ENCODE measurements at places on chromosomes 13 and 19.

- no peak for DNase-seq
Observed at GRCh38 chr13:46728777-46729176, 68.2 kb downstream of the ESD start.

GRCh38 chr19:10018786-10019185 lies 5.5 kb downstream of the RDH8 start:
- no peak for DNase-seq

DNA sequence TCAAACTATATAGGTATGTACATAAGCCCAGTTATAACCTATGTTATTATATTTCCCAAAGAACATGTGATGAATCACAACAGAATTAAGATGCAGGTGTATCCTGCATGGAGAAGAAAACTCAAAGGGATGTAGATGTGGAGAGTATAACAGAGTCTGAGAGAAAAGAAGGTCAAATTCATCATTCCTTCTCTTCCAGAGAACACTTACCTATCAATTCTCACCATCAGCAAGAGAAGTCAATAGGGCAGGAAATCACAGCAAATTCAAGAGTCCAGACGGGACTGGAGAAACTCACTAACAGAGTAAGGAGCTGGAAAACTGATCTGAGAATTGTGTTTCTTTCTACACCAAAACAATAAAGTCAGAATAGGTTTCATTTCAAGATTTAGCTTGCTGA lies 28.4 kb downstream of the DIAPH3 start:
- DNase-seq, result no peak

GRCh38 chr19:3969435-3970312 lies 1.2 kb downstream of the DAPK3 start:
- peak; percentile 79 for DNase-seq

DNA sequence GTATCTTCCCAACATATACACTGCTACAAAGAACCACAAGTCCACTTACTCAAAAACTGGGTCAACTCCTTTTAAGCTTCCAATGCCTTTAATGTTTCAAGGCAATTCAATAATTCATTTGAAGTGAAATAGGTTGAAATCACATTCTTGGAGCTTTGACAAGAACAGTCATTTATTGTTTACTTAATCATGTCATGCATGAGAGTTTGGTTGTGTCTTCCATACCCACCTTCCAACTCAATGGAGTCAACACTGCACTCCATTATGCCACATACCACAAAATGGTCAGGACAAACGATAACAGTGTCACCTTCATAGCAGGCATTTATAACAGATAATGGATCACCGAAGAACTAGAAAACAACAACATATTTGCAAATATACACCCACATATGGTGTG lies 506.3 kb downstream of the UQCRFS1 start:
- peak; percentile 40 for DNase-seq

DNA sequence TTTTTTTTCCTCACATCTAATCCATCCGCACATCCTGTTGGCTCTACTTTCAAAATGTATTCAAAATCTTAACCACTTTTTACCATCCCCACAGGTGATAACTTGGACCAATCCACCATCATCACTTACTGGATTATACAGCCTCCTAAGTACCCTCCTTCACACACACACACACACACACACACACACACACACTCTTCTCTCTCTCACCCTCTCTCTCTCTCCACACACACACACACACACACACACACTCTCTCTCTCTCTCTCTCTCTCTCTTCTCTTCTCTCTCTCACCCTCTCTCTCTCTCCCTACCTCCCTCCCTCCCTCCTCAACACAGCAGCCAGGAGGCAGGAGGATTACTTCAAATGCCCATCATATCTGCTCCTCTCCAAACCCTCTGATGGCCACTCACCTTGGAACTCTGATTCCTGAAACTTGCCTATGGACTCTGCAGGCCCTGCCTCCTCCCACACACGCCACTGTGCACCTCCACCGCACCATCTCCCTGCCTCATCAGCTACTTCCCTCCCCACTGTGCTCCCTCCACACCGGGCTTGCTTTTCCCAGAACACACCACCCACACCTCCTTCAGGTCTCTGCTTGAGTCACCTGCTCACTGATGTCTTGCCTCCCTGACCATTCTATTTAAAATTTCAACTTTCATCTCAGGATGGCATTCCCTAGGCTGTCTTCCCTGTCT lies 39.7 kb downstream of the RCBTB2 start:
- peak; percentile 34 for DNase-seq

- DNase-seq, result no peak
Observed at GRCh38 chr19:2623798-2624197, 78.7 kb downstream of the GNG7 start.

DNA sequence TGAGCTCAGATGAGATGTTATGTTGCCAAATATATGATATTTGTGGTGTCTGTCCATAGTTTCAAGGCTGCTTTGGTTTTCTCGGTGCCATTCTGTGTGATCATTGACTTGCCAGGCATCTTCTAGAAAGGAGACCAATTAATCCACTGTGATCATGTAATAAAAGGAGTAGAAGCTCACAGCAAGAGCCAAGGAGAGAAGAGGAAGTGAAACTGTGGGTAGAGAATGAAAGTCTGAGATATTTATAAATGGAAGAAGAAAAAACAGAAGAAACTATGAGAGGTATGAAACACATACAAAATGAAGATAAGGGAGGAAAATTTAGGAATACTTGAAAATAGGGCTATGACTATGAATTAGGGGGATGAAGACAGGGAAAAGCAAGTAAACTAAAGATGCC lies 11.1 kb upstream of the ZNF613 start:
- no peak for DNase-seq

DNA sequence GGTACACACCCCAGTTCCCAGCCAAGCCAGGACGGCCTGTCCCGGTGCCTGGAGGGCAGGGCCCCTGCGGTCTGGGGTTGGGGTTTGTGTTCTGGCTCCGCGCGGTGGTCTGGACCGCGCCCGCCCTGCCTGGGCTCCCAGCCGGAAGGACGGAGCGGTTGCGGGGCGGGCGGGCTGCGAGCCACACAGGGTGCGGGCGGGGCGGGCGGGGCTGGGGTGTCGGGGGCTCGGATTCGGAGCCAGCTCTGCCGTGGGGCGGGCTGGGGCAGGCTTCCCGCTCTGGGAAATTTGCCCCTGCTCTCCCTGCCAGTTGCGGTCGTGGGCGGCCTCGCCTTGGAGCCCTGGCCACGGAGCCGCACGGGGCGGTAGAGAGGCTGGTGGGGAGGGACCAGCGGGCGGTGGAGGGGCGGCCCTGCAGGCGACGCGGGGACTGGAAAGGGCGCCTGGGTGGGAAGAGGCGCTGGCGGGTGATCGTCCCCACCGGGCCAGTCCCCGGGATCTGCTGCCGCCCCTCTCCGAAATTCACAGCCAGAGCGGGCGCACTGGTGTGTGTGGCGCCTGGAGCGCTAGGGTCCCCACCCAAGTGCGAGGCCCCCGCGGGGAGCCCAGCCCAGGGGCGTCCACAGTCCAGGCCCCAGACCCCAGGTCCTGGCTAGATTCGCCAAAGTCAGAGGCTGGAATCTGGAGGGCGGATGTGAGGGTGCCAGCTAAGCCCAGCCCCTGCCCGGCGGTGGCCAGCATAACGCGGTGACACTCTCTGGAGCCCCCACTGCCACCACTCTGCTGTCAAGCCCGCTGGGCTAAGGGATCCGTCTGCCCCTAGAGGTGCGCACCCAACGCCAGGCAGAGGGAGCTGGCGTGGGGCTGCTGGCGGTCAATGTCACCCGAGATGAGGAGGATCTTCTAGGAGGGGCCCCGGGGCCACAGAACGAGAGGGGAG lies 11.0 kb upstream of the ZNF492 start:
- DNase-seq, result no peak

DNA sequence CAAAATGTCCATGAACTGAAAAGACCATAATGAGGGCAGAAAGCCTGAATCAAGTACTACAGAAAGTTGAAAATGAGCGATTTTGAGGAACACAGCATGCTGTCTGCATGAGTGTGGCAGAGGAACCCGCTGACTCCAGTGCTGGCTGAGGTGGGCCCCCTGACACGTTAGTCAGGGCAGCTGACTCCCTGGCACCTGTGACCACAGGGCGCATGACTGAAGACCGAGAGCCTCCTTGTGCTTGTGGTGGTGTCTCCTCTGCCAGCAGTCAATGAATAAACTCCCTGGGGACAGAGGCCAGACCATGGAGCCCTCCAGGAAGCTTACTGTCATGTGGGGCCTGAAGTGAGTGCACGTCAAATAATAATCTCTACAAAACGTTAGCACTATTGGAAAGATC lies 38.4 kb upstream of the VSTM2B start:
- no peak for DNase-seq

GRCh38 chr13:51177188-51177587 lies 45.0 kb upstream of the FAM124A start:
- no peak for DNase-seq

GRCh38 chr13:98335721-98336120 lies 158.7 kb upstream of the RNF113B start:
- DNase-seq, result no peak

GRCh38 chr19:43675906-43676305 lies 5.9 kb upstream of the PLAUR start:
- no peak for DNase-seq

- DNase-seq, result no peak
Observed at GRCh38 chr13:84265257-84265764, 383.0 kb upstream of the SLITRK1 start.

DNA sequence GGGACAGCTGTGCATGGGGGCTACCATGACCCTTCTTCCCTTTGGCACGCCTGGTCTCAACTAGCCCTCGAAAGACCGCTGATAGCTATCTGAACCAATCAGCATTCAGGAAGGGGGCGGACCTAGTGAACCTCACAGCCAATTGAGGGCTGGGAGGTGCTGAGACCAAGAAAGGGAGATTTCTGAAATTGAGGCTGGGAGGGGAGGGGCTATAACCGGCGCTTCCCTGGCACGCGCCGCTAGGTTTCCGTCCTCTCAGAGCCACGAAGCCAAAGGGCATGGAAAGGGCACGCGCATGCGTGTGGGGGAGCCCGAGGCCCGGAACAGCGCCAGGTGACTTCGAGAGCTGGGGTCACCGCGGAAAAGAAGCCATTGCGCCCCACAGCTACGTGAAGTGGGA lies 4.2 kb upstream of the PAFAH1B3 start:
- DNase-seq, result no peak

DNA sequence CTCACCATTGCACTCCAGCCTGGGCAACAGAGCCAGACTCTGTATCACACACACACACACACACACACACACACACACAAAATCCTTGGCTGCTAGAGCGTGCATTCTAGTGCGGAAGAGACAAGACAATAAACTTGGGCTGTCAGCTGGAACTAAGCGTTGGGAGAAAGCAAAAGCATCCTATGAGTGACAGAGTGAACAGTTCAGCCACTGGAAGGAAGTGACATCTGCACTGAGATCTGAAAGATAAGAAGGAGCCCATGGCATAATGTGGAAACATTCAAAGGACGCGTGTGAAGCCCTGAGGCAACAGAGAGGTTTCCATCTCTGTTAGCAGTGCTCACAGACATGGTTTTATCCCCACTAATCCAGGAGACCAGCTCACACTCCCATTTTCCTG lies 3.5 kb upstream of the SLC1A5 start:
- DNase-seq, result no peak

- no peak for DNase-seq
Observed at GRCh38 chr13:48859272-48860105, 116.2 kb upstream of the FNDC3A start.

- DNase-seq, result no peak
Observed at GRCh38 chr13:41699759-41700158, 242.4 kb downstream of the RGCC start.
